ENCODE measurements at places on chromosomes 2 and 18.

- DNase-seq, result no peak
Measured at GRCh38 chr2:103873716-103874351, 980.1 kb upstream of the POU3F3 start.

DNA sequence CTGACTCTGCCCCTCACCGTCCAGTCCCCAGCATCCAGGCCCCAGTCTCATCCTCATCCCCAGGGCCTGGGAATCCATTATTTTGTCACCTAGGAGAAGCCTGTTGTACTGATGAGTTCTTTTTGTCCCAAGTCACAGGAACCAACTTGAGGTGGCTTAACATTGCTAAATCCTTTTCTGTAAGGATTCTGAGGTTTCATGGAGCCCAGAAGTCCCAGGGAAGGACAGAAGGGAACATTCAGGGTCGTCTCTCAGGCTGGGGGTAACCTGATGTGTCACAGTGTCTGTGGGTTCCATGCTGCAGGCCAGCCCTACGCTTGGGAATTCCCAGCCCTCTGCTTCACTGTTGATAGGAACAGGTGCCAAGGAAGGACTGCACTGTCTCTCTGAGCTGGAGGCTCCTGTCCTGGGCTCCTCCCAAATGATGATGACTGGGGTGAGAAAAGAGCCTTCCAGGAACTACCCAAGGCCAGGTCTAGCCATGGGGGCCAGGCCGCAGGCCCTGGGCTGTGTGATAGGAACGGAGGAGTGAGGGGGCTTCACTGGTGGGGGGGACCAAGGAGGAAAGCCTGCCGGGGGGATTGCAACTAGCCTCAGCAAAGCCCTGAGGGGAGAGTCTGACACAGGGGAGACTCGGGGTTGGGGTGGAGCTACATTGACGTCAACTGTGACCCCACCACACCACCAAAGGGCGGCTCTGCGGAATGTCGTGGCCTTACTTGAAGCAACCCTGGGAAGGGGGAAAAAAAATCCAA lies 145.7 kb downstream of the SMAD7 start:
- DNase-seq, result no peak

- DNase-seq, result no peak
Measured at GRCh38 chr2:176390276-176391147, 121.3 kb downstream of the MTX2 start.

DNA sequence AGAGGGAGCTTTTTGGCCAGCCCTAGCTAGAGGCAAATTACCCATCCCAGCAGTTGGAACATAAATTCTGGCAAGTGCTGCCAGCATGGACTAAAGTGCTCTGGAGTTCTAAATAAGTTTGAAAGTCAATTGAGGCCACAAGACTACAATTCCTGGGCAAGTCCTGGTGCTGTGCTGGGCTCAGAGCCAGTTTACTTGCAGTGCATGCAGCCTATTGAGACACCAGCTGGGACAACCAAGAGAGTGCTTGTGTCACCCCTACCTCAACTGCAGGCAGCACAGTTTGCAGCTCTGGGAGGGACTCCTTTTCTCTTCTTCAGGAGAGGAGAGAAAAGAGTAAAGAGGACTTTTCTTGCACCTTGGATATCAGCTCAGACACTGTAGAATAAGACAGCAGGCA lies 277.2 kb upstream of the TMEFF2 start:
- DNase-seq, result no peak

- DNase-seq, result no peak
Measured at GRCh38 chr2:164934401-164935117, 20.8 kb downstream of the SLC38A11 start.

- DNase-seq, result no peak
Measured at GRCh38 chr18:68739462-68739861, 24.6 kb upstream of the TMX3 start.

DNA sequence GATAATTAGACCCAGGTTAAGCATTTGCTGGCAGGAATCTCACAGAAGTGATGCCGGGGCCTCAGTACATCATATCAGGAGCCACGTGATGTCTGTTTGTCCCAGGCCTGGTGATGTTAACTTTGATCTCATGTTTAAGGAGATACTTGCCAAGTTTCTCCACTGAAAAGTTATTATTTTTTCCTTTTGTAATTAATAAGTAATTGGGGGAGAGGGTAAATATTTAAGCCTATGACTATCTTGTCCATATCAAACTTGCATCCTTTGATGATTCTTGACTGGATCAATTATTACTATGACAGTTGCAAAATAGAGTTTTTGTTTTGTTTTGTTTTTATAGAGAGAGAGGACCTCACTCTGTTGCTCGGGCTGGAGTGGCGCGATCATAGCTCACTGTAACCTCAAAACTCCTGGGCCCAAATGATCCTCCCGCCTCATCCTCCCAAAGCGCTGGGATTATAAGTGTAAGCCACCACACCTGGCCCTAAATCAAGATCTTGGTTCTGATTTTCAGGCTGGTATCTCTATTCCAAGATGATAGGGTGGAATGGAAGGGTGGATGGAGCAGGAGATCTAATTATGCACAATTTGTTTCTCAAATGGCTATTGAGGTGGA lies 46.4 kb downstream of the SLC4A1AP start:
- DNase-seq, result no peak

DNA sequence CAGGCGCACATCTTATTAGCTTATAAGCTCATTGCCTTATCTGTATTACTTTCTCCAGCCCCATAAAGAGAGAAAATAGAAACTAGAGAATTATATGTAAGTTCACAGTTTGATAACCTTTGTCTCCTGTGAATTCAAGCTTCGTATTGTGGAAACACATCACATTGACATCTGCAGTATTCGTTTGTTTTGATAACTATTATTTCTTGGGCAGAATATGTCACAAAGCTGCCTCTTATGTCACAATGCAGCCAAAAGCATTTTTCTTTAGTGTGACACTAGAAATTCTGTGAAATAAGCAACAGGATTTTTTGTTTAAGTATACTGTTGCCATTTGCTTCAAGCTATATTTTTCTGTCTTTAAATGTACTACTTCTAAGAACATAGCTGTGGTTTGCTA lies 221.5 kb downstream of the DOK6 start:
- DNase-seq, result no peak

DNA sequence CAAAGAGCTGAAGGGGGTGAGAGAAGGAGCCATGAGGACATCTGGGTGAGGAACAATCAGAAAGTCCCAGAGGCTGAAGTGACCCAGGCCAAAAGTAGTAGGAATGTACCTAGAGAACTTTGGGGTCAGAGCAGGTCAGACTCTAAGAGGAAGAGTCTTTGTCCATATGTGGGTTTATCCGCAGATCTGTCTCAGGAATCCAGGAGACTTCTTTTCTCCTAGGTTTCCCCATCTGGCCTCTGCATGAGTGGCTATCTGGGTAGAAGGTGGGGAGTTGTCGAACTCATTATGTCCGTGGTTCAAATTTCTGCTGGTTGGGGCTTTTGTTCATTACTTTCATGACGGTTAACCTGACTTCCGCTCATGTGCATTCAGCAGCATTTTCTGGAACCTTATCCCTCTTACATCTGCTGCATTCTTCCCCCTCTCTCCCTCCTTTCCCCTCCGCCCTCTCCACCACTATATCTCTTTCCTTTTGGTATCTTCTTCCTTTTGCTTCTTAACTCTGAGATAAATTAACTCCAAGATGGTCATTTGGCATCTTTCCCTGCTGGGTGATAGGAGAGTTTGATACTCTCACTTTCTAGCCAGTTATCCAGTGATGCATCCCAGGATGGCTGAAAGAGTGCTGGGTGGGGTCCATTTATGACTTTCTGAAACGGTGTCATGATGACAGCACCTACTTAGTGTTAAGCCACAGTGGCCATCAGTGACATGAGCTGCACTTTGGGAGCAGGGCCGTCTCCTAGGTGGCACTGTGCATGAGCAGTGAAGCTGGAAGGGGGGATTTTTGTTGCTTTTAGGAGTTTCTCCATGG lies 2.1 kb downstream of the LIPG start:
- no peak for DNase-seq

- no peak for DNase-seq
Measured at GRCh38 chr2:67930156-67930555, 132.6 kb downstream of the C1D start.

DNA sequence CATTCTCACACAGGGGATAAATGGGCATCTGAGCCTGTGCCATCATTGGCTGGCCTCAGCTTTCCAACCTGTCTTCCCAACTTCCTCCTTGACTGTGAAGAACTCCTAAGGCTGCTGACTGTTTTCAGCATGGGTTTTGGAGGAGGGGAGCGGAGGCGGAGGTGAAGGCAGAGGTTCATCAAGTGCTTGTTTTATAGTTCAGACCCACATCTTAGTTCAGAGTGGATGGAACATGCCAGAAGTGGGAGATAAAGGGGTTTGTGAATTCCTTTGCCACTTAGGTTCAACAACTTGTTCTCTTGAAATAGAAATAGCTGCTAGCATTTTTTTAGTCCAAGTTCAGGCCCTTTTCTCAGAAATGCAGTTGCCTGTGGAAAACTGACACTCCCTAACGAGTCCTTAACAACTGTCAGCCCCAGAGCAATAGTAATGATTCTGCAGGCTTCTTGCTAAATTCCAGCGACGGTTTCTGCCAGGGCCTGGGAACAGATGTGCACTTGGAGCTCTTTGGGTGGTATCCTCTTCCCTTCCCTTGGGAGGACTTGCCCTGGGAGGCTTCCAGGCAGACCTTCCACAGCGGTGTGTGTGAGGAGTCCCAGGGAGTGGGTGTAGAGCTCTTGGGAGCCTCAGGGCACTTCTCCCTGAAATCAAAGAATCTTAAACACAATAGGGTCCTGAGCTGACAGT lies 30.1 kb upstream of the ITGA6 start:
- DNase-seq, result no peak

- DNase-seq, result no peak
Measured at GRCh38 chr18:76475450-76476194, 19.4 kb downstream of the ZNF516 start.

DNA sequence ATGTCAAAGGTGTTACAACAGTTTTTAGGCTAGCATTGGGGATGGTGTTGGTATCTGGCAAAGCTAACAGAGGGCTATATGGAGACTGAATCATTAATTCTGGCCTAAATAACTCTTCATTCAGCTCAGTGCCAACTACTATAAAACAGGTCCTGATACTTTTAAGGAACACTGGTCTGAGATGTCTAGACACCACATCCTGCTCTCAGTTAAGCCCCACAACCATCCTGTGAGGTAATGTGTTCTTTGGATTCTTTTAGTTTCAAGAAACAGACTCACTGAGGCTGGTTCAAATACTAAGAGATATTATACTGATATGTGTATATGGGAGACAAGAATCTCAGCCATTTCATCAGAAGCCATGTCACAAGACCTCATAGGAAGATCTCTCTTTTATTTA lies 14.2 kb upstream of the HK2 start:
- DNase-seq, result no peak

- DNase-seq, result no peak
Measured at GRCh38 chr18:51275712-51276476, 78.4 kb upstream of the MEX3C start.

DNA sequence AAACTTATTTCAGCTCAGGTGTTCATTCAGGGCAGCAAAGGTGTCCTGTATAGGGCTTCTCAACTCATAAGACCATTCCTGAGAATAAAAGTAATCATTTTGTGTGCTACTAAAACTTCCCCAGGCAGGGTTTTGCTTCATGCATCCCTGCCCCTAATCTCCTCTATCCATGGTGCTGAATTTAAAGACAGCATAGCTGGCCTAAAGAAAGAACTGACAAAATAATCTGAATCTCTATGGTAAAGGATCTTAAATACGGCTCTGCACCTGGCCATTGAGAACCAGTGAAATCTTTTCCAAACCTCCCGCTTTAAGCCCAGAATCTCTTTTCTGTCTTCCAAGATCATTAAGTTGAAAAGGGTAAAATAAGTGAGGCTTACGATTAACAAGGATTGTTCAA lies 292.1 kb upstream of the KLHL29 start:
- no peak for DNase-seq

- no peak for DNase-seq
Measured at GRCh38 chr2:48982887-48983435, 171.4 kb downstream of the FSHR start.

DNA sequence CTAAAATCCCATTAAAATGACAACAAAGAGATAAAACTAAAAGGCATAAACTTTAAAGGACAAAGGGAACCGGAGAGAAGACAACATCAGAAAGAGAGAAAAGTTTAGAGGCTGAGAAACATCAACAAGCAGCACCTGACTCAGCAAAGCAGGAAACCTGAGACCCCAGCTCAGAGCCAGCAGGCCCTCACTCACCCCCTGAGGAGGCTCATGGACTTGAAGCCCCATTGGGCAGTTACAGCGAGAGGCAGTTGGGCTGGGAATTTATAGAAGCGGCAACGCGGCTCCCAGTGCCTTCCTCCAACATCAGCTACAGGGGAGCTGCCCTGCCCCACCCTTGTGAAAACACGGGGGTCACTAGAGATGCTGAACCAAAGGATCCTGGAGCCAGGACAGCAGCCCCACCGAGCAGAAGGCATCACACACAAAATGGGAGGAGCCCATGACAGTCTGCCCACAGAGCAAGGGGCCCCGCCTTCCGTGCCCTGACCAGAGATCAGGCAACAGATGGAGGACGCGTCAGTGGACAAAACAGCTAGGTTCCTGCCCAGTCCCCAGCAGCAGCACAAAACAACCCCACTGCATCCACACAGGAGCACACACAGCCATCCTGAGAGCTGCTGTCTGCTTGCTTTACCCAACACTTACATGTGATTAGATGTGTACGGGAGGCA lies 52.7 kb downstream of the CMPK2 start:
- DNase-seq, result no peak

- no peak for DNase-seq
Measured at GRCh38 chr2:102278720-102279390, 32.5 kb upstream of the IL1RL1 start.

DNA sequence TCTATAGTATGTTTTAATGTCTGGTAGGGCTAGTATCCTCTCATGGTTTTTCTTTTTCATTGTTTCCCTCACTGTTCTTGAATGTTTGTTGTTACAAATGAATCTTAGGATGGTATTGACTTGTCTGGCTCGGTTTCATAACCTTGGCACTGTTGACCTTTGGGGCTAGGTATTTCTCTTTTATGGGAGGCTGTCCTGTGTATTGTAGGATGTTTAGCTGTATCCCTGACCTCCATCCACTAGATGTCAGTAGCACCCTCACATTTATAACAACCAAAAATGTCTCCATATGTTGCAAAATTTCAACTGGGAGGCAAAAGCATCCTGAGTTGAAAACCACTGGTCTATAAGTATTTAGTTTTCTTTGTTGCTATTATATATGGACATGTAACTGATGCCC lies 7.0 kb upstream of the AOX1 start:
- peak; percentile 18 for DNase-seq

GRCh38 chr18:70663141-70663540 lies 374.3 kb downstream of the SOCS6 start:
- DNase-seq, result peak; percentile 36

DNA sequence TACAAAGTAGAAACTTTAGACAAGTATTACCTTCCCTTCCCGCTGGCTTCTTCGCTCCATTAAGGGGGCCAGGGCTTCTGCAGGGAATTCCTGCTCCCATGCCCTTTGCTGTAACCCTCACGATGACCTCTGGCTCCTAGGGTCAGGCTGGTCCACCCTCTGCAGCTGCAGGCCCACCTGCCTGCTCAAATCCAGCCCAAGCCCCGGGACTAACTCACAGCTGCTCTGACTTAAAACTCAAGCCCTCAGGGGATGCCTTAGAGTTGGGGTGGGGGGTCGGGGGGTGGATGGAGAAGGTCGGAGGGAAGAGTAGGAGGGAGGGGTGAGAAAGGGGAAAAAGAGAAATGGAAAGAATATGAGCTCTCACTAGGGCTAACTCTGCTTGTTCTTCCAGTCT lies 4.9 kb downstream of the IGFBP5 start:
- no peak for DNase-seq

GRCh38 chr18:68608851-68609490 lies 105.9 kb downstream of the TMX3 start:
- DNase-seq, result no peak
